ENCODE measurements at places on chromosomes 12 and 14. TPM values are rescaled to one million over a fixed set of nuclear protein-coding genes. Genes with fewer than 3 reads are reported as not detected.

The LEMD3 gene
- 39.2 TPM for total RNA-seq

The FAM216A gene
- total RNA-seq, result 12.6 TPM

The KTN1 gene
- total RNA-seq, result 143 TPM

The GLIPR1L1 gene
- not detected for total RNA-seq

The OTX2 gene
- not detected for total RNA-seq

The KRT77 gene
- total RNA-seq, result not detected

The DTX1 gene
- total RNA-seq, result under 0.01 TPM

The WSCD2 gene
- not detected for total RNA-seq

The FAR2 gene
- 3.7 TPM for total RNA-seq

The CSRNP2 gene
- 34.9 TPM for total RNA-seq

The KRT82 gene
- not detected for total RNA-seq

The MYH6 gene
- not detected for total RNA-seq

The PNP gene
- 79.7 TPM for total RNA-seq

The C12orf60 gene
- 0.86 TPM for total RNA-seq

The GDF11 gene
- 5.3 TPM for total RNA-seq

The ZNF219 gene
- total RNA-seq, result 1.7 TPM

The FERMT2 gene
- total RNA-seq, result 157 TPM

The HOXC9 gene
- 5.0 TPM for total RNA-seq

All from placental pericyte (primary cell).